ENCODE measurements at places on chromosomes 7 and 10.

DNA sequence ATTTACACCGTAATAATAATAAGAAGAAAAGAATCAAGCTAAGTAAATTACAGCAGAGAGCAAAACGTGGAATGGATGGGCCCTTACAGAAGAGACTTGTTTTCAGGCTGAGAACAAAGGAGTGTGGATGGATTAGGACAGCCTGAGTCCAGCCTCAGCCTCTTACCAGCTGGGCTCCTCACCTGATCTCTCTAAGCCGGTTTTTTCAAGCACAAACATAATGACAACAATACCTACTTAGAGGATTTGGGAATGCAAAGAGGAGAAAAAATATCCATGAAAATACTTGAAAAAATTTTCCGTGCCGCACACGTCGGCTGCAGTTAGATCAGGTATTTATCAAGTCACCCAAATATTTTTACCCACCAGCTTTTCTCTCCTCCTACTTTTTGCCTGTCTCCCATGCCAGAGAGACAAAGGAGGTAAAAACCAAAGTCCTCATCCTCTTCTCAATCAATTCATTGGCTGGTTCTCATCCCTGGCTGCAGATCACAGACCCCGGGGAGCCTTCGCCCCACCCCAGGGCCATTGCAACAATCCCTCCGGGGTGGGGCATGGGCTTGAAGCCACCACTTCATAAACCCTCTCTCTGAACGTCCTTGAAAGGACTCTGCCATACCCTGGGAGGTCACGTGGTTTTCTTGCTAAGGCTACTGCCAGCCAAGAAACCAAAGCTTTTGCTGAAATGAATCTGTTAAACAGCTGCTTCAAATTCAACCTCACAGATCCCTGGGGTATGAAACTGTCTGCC is 29.7 kb upstream of the GTF2I start:
- no peak for DNase-seq

GRCh38 chr10:119358567-119358966 is 151.2 kb downstream of the GRK5 start:
- DNase-seq: no peak

DNA sequence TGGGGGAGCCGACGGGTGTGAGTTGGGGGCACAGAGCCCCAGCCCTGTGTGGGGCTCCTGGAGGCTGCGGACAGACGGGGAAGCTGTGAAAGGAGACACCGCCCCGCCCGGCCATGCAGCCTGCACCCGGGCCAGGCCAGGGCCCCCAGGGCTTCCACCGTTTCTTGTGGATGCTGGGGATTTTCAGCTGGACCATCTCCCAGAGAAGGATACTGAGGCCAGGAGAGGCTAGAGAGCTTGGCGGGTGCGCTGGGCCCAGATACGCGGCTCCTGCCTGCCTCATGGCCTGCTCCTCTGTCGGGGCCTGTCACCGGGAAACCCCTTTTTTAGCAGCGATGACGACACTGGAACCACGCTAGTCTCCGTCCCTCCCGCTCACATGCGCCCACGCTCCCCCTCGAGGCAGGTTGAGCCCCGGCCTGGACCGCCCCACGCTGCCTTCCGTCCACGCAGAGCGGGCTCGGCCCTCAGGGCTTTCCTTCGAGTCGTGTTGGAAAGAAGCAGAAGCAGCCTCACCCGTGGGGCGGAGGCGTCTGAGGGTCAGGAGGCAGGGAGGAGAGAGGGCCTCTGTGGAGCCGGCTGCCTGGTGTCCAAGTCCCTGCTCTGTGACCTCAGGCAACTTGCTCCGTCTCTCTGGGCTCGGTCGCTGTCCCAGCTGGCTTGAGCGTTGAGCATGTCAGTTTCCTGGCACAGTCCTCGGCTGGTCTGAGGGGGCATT is 11.7 kb downstream of the TMEM184A start:
- DNase-seq: no peak

DNA sequence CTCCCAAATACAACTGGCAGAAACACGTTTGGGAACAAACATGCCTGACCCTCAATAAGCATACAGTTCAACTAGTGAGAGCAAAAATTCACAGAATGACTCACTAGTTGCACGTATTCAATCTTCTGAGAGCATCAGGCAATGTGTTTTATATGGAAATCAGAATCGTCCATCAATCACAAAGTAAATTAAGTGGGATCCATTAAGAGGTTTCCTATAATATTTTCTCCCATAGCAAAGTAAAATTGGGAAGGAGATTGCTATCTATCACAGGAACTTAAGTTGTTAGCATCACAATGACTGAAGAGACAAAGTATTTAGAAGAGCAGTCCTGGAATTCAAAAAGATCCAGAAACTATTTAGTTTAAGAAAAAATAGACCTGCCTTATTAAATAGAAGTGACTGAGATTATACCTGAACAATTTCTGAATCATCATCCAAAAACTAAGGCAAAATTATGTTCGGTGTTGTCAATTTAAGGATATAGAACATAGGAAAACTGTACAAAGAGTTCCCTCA is 28.3 kb downstream of the INHBA start:
- DNase-seq: no peak

GRCh38 chr10:126628746-126629145 is 41.7 kb downstream of the C10orf90 start:
- no peak for DNase-seq

DNA sequence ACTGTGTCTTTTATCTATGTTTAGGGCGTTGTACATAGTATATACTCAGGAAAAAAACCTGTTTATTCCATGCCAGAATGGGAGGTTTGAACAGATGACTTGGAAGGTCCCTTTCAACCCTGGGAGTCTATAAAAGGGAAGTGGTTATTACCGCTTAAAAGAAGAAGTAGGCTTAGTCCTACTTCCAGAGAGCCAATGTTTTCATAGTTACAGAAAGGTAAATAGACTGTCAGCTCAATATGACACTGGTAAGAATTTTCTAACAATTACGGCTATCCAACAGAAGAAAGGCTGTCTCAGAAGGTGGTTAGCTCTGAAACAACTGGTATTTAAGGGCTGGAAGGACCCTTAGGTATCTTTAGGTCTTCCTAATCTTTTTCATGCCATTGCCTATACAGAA is 1.1 kb upstream of the TFAM start:
- DNase-seq: peak; percentile 76

DNA sequence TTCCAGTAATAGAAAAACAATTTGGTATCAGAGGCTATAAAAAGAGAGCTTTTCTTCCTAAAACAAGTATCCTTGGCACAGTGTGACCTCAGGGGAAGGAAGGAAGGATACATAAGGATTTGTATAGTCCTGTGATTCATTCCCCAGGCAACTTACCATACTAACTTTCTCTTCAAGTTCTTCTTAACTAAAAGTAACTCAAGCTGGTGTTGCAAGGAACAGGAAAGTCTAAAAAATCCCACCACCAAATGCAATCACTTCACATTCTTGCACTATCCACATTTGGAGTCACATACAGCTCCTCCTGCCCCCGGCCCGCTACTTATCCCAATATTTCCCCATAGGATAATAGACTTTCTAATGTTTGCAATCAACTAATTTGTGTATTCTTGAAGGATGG is 84.8 kb downstream of the PRKAG2 start:
- no peak for DNase-seq

DNA sequence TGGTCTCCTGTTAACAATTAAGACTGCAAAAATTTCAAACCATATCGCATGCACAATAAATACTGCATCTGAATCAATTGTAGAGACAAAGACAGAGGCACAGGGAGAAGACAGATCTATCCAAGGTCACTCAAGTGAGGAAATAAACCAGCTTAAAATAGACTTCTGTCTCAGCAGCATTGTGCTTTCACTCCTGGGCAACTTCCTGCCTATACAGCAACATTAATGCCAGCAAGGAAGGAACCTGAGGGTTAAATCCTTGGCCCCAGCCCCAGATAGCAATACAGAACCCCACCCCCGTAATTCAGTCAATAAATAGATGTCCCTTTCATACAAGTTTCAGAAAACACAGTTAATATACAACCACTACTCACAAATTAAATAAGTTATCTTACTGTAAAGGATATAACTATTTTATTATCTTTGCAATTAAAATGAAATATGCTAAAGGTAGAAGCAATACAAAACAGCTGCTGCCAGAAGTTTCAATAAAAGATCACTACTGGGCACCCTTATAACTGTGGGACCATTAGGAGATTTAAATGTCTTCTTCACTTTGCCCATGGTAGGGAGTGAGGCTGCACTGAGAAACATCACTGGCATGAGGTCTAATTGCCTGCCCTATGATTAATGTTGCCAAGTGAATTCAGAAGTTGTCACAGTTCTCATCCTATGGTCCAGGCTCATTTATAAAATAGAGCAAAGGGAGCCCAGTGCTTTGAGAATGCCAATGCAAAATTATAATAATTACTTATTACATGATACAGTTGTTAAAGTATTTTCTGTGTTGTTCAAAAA is 49.4 kb downstream of the CAV1 start:
- DNase-seq: no peak

DNA sequence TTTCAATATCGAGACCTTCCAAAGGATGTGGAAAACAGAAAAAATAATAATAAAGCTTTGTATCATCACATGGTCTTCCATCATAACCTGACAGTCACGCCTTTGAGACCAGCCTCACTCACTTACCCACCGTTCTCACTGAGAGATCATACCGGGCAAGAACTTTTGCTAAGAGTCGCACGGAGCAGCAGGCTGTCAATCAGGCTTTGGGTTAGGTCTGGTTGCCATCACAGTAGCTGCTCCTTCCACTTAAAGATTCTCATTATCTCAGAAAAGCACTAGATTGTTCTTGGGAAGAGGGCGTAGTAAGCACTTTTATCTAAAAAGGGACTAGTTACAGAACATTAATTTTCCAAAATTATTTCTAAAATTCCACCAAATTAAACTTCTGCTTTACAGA is 2.0 kb downstream of the RELN start:
- DNase-seq: no peak

GRCh38 chr10:3834404-3834803 is 49.4 kb upstream of the KLF6 start:
- no peak for DNase-seq

GRCh38 chr7:3327099-3327498 is 26.0 kb downstream of the SDK1 start:
- DNase-seq: no peak

- no peak for DNase-seq
Observed at GRCh38 chr7:153091477-153091876, 331.9 kb downstream of the ACTR3B start.

DNA sequence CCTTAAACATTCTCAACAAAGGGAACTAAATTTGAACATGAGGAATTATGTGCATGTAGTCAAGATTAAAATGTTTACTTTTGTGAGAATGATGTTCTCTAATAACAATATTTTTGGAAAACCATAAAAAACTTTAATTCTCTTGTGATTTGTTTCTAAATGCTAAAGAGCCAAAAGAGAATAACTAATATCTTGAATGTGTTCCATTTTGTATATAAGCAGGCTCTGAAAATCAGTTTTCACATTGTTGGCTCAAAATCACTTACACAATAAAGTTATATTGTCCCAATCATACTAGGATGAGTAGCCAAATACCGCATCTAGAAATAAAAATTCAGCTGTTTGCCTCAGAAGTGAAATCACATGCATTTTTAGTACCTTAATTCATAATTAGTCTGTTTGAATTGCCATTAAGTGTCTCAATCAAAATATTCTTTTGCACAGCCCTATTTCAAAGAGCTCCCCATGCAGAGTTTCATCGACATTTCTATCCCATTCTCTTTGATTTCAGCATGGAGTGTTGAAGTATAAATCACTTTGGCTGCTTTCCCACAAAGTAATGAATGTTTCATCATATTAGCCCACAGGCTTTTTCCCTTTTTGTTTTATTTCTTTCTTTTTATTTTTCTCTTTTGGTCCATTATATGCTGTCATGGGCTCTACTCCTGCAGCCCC is 420.3 kb upstream of the POM121L12 start:
- no peak for DNase-seq

DNA sequence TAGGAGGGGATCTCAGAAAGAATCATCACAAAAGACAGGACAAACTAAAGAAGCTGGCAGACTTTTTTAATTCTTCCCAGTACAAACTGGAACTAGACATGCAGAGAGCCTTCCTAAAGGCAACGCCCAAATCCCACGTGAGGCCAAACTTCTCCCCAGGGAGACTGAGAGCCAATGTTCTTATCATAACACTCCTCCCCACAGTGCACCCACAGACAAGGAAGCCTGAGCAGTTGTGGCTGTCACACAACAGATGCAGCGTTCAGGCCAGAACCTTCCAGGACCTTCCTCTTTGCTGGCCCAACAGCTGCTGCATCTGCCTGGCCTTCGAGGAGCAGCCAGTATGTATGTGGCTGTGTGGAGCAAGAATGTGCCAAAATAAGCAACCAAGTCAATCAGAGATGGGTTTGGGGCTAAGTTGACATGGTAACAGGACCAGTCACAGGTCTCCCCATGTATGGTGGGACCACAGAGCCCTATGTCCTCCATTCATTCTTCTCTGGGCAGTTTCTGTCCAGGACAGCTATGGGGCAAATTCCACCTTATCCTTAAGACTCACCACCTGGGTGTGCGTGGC is 34.9 kb downstream of the SRPK2 start:
- no peak for DNase-seq

GRCh38 chr10:89189211-89189734 is 17.8 kb downstream of the CH25H start:
- no peak for DNase-seq

DNA sequence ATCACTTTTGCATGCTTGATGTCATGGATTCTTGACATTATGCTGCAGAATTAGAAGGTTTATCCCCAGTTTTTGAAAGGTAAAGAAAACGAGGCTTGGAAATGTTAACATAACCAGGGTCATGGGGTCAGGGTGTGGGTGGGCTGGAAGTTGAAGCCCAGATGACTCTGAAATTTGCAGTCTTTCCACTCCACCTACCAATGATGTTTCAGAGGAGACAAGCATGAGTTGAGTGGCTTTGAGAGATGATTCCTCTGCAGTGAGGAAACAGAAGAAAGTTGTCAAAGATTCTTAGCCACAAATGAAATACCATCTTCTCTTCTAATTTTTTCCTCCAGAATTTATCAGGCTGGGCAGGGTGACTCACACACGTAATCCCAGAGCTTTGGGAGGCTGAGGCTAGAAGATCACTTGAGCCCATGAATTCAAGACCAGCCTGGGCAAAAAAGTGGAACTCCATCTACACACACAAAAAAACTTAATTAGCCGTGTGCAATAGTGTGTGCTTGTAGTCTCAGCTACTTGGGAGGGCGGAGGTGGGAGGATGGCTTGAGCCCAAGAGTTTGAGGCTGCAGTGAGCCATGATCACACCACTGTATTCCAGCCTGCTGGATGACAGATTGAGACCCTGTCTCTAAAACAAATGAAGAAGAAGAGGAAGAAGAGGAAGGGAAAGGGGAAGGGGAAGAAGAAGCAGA is 239.1 kb upstream of the AUTS2 start:
- DNase-seq: no peak

GRCh38 chr10:20995123-20995987 is 98.2 kb upstream of the NEBL start:
- DNase-seq: no peak

- no peak for DNase-seq
Observed at GRCh38 chr10:77844713-77845445, 81.7 kb downstream of the DLG5 start.

DNA sequence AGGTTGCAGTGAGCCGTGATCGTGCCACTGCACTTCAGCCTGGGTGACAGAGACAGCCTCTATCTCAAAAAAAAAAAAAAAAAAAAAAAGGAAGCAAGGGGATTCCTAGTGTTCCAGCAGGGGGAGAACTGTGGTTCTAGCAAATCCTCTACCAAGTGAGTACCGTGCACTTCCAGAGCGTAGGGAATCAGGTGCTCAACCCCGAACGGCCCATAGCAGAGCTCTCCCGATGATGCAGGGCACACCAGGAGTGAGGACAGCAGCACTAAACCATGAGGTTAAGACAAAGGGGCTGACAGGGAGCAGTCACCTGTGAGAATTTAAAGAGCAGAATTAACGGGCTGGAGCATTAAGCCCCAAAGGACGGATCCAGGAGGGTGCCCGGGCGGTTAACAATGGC is 173.6 kb downstream of the PTPRN2 start:
- DNase-seq: no peak

GRCh38 chr7:30649717-30650420 is 32.4 kb downstream of the CRHR2 start:
- DNase-seq: no peak

Measured in CD4-positive, alpha-beta memory T cell (primary cell).